Cerebellar nuclear complex (tissue), 1 donor: ENCODE measurements at places on chromosomes 2 and 18.

DNA sequence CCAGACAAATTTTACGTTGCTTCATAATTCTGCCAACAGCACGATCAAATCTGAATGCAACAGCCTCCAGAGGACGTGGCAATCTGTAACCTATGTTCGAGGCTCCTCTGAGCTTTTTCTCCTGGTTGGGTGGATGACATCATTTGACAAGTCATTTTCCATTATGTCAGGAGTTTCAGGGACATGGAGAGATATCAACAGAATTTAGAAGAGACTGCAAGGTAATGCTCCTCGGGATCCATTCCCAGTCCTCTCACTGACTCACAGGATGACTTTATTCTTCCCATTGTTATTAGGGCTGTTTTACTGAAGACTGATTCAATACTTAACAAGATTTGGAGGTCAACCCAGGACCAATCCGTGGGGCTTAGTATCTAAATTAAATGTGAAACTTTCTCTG lies 72.5 kb upstream of the RNF152 start:
- no peak for DNase-seq

- no peak for DNase-seq
Observed at GRCh38 chr18:22521026-22521707, 103.5 kb upstream of the CTAGE1 start.

- no peak for DNase-seq
Observed at GRCh38 chr18:59758106-59758505, 60.9 kb upstream of the CCBE1 start.

DNA sequence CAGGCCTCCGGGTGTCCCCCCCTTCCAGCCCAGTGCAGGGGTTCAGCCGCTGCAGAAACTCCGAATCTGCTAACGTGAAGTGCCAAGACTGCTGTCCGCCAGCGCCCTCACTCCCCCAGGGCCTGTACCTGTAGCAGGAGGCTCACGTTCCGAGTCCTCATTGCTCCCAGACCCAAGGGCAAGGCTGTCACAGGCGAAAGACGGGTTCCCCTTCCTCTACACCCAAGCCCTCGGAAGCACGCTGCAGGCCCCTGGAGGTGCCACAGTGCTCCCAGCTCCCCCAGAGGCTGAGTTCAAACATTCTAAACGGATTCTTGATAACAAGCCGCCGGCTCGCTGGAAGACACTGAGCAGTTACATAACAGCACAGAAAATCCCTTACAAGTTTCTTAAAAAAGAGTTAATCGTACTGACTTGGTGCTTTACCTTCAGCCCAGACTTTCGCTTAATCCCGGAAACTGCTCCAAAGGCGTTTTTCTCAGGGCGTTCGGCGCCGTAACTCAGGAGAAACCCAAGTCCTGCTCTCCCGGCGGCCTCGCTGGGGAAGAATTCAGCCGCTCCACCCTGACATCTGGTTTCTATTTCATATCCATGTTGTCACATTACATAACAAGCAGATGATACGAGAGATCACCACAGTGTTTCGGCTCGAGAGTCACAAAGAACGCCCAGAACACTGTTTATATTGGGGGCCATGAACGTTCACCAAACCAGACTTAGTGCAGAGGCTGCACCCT lies 92.0 kb downstream of the HDAC4 start:
- no peak for DNase-seq

- no peak for DNase-seq
Observed at GRCh38 chr2:203972066-203972465, 35.5 kb downstream of the ICOS start.

- DNase-seq: no peak
Observed at GRCh38 chr2:116987447-116987846, 827.0 kb upstream of the DDX18 start.

GRCh38 chr2:55952415-55952814 lies 28.8 kb upstream of the EFEMP1 start:
- DNase-seq: no peak

- no peak for DNase-seq
Observed at GRCh38 chr2:7132753-7133152, 215.5 kb downstream of the RNF144A start.

DNA sequence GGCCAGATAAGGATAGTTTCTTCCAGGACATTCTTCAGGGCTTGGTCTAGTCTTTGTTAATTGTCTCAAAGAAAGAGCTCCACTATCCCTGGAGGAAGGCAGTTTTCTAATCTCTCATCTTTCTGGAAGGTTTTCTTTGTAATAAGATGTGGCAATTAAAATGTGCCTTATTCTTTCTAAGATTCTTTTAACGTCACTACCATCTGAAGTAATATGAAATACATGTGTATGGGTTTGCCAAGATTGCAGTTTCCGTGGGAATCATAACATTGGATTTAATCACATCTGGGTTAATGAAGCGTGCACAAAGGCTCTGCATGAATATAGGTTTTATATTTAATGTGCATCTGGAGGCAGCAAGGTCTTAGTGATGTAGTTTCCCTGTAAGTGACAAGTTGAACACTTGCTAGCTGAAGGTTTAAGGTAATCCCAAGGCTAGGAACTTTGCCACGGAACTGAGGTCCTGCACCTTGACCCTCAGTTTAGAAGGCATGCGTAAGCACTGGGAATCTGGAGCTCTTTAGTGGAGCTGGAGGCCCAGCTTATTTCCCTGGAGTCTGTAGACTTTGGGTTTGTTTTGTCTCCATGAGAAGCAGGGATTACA lies 25.7 kb downstream of the DIS3L2 start:
- no peak for DNase-seq

- DNase-seq: no peak
Observed at GRCh38 chr2:19868224-19868623, 33.6 kb downstream of the TTC32 start.

DNA sequence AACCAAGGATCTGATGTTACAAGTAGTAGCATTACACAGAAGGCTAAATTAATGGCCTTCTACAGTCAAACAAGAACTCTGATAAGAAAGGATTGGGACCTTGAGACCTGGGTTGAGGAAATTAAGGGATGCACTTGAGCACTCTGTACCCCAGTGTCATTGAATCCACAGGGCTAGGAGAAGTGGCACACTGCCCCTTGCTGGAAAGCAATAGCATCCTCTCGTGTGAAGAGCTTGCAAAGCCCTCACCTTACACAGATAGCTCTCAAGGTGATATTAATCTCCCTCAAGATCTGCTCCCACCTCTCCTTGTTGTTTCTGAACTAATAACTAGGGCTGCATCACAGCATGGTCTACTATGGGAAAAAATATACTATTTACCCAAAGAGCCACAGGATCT lies 26.5 kb upstream of the CHST9 start:
- DNase-seq: no peak

GRCh38 chr2:234794866-234795265 lies 157.0 kb upstream of the SH3BP4 start:
- no peak for DNase-seq

DNA sequence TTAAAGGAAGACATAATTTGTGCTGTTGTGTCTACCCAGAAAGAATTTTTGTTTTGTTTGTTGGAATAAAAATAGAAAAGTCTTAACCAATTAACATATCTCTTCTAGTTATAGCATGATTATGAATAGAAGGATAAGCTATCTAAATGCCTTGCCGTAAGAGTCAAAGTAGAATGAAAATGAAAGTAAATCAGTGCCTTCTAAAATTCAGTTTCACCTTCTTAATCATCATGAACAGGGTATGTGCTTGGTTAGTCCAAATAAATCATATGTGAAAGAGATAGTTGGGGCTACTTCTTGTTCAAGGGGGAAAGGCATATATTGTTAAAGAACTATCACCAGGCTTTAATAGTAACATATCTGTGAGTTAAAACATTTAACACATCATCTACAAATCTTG lies 91.5 kb downstream of the GULP1 start:
- DNase-seq: no peak

GRCh38 chr18:7062811-7063210 lies 54.8 kb downstream of the LAMA1 start:
- DNase-seq: no peak

- DNase-seq: no peak
Observed at GRCh38 chr2:71757351-71757750, 304.0 kb downstream of the DYSF start.

DNA sequence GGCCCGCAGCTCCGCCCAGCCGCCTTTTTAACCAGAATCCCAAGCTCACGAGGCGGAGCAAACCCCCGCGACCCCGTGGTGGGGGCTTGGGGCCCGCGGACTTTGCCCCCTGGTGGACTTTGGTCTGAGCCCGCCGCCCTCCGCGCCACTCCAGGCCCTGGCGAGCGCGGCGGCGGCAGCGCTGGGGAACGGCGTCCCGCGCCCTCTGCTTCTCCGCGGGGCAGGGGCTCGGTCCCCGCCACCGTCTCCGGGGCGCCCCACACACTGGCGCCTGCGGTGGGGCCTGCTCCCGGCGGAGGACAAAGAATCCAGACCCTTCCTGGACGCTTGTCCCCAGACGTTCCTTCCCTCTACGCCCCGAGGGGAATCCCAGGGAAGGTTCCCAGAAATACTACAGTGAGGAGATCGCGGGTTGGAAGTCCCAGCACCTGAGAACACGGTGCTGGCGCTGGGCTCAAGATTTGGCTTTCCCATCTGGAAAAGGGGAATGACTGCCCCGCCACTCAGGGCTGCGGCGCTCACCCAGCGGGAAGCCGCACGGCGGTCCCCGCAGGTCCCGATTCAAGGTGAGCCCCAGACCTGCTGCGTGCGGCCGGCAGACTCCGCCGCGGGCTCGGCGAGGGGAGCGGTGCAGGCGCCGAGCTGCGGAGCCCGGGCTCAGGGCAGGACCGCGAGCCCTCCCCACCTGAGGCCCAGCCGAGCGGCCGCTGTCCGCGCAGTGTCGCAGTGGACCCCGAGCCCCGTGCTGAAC lies at the start of gene HAAO:
Gene HAAO (minus strand): TSS at position 1 of the 751 bp plus-strand sequence. CDS start 47 bp downstream, outside the sequence.
- DNase-seq: no peak

DNA sequence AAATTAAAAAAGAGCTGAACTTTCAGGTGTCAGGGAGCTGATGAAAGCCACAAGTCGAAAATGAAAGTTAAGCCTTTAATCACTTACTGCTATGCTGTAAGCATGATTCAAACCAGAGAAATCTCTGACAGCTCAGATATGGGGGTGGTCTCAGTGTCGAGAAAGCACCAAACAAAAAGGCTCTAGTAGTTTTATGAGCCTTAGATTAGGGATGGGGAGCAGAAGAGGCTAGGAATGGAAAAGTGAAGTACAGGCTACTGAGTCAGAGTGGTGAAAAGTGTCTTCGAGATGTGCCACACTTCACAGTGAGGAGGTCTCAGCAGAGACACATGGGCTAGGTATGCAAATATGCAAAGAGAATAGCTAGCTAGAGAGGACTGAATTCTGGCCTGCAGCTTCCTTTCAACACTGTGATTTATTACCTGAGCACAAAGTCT lies 482.2 kb downstream of the SPAG16 start:
- no peak for DNase-seq

DNA sequence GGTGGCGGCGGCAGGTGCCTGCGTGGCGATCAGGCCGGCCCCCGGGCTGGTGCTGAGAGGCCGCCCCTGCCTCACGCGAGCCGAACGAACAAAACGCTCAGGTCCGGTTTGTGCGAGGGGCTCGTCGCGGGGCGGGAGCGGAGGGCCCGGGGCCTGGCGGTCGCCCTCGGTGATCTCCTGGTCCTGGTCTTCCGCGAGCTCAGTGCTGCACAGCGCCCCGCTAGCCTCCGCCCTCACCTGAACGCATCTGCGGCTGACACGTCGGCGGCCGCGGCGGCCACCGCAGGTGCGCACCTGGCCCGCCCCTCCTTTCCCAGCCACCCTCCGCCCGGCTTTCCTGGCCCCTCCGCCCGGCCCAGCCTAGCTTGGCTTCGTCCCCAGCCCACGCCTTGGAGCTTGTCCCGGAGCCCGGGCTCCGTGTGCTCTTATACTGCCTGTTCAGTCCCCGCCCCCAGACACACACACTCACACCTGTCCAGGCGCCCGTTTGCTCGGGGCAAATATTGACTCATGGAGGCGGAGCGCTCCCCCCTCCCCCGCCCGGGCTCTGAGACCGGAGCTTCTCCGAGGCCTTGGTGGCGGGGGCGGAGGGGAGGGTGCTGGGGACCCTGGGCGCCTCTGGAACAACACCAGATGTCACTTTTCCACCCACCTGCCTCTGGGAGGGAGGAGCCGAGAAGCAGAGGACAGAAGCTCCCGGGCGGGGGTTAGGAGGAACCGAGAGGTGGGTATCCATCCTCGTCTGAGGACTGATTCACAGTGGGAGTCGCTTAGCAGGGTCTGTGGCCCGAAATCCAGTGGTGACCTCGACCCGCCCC lies 8.6 kb upstream of the CRYBA2 start:
- DNase-seq: no peak

GRCh38 chr2:98601532-98602132 lies 6.7 kb downstream of the COA5 start:
- DNase-seq: peak; percentile 5

- DNase-seq: peak; percentile 81
Observed at GRCh38 chr2:102826904-102827303, 65.1 kb downstream of the TMEM182 start.

DNA sequence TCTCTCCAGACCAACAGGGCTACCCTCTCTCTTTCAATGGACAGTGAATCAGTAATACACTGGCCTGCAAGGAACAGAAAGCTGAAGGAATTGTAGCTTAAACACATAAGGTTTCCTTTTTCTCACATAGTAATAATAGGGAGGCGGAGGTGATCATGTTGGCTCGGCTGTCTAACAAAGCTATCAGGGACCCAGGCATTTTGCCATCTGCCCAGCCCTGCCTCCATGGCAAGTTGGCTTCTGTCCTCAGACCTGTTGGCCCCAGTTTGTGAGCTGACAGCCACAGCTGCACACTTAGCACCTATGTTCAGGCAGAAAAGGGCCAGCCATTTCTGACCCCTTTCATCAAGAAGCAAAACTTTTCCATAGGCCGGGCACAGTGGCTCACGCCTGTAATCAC lies 2.0 kb upstream of the CHRNG start:
- no peak for DNase-seq

GRCh38 chr2:182228741-182229140 lies 198.1 kb downstream of the PDE1A start:
- DNase-seq: no peak

GRCh38 chr2:19554520-19554919 lies 196.1 kb upstream of the OSR1 start:
- DNase-seq: no peak

DNA sequence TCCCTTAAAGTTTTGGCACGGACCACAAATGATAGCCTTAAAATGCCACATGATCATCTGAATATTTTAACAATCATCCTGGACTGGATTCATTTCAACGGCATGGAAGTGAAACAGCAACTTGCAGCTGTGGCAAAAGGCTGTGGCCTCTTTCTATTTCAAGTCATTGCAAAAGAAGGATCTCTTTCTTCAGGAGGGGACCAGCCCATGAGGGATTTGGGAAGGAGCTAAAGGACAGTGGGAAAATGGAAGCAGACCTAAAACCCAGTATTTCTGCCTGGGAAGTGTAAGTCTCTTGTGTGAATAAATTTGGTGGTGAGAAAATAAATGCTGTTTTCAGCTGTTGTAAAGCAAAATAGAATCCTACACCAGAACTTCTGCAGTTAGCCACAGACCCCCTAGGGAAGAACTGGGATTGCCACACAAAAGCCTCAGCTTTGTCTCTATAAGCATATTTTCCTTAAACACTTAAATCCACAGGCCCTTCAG lies 107.3 kb upstream of the ZFP36L2 start:
- DNase-seq: no peak
